Muscle of back (tissue), 13 donors: ENCODE measurements at places on chromosomes 7 and 10.

- no peak for DNase-seq
These were observed 15.8 kb upstream of the C10orf90 start for GRCh38 chr10:126686268-126686667.

DNA sequence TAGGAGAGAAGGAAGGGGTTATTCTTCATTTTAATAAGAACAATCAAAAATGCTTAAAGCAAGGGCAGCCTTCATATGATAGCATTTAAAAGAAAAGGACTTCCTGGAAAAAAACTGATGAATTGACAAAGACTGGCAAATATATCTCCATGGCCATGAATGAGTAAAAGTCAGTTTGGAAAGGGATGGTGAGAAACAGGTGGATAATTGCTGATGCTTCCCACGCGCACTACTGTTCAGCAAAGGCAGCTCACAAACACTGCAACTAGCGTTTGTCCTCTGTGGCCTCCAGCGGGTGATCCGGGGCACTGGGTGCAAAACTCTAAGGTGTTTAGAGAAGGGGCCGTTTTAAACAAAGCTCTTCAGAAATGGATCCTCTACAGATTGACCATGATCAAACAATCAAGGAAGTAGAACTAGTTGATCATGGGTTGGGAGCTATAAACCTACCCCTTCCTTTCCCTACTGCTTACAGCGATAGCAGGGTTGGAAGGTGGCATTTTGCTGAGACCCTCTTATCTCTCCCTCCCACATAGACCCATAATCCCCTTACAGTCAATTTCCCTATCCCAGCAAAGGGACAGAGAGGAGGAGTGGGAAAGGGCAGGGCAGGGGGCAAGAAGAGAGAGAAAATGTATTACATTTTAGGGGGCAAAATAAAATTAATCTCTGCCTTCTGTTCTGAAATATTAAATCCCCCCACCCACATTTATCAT is 53.8 kb downstream of the SMURF1 start:
- DNase-seq, result no peak

- no peak for DNase-seq
These were observed 54.5 kb upstream of the OPALIN start for GRCh38 chr10:96413151-96413787.

DNA sequence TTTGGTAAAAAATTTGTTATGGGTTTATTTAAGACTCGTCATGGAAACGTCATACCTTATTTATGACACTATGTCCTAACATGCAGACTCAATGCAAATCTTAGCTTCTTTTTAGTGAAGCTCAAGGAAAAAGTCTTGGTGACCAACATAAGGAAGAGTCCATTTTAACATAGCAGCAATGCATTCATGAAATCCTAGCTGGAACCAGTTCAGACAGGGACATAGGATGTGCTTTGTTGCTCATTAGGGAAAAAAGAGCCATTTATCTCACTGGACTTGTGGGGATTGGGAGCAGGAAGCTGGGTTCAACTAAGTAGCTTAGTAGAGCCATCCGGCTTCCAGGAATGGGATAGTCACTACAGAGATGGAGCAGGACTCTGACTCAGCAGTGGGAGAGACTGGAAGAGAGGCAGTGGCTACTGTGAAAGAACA is 100.7 kb upstream of the DKK1 start:
- peak; percentile 60 for DNase-seq

DNA sequence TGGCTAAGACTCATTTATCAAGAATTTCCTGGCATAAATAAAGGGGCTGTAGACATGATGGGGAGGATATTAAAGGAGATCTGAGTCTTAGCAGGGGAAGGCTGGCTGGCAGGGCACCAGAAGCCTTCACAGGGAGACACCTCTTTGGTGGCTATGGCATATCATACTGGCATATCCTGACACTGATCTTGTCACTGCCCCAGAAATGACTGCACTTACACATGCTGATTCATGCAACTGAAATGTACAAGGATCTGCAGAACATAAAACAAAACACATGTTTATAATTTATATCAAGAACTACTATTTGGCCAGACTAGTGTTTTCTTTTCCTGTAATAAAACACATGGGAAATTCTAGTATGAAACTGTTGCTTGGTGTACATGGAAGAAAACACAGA is 5.5 kb upstream of the LIPN start:
- DNase-seq, result no peak

DNA sequence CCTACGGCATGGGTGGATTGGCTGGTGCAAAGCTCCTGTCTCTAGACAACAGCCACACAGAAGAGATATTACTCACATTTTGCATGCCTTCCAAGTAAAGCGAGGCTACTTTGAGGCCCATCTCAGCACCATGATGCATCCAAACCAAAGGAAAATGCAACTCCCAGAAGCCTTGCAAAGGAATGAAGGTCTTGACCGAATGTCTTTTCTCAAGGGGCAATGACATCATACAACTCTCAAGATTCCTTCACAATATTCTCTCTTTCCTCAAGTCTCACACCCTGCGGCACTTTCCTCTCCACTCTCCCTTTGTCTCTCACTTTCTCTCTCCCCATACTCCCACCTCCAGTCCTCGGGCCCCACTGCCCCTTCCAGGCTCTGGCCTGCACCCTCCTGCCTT is 44.8 kb upstream of the CPXM2 start:
- no peak for DNase-seq

DNA sequence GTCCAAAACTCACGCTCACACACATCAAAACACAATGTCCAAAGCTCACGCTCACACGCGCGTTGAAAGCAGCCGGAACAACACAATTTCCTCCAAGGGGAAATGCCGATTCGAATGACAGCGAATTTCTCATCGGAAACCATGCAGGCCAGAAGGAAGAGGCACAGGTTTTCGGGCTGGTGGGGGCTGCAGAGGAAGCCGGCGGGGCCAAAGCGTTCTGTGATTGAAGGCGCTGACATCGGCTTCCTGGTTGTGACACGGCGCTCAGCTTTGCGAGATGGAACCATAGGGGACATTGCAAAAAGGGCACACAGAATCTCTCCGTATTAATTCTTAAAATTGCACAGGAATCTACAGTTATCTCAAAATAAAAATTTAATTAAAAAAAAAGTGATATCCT is 61.3 kb downstream of the FOXL3 start:
- no peak for DNase-seq
